ENCODE measurements at places on chromosomes 7 and 10.

DNA sequence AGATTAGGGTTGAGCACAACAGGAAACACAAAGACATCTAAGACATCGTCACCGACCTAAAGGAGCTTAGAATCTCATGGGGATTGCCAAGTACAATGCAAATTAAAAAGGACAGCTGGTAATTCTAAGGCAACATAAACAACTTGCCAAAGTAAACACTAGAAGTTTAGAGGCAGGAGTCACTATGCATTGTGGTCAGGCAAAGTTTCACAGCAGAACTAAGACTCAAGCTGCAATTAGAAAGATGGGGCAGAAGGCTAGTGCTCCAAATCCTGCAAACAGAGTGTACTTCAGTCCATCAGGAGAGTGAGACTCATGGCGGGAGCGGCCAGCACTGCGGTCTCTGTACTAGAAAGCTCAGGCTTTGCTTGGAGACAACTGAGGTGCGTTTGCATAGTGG, 52.7 kb downstream of the HIPK2 start:
- H3K27me3 ChIP-seq, result no peaks in the 10 kb centered on the region
- no peak overlapping the region for H3K4me3 ChIP-seq
- DNase-seq, result no peak
- peaks cover 48% of the 10 kb centered on the region for H3K4me1 ChIP-seq

DNA sequence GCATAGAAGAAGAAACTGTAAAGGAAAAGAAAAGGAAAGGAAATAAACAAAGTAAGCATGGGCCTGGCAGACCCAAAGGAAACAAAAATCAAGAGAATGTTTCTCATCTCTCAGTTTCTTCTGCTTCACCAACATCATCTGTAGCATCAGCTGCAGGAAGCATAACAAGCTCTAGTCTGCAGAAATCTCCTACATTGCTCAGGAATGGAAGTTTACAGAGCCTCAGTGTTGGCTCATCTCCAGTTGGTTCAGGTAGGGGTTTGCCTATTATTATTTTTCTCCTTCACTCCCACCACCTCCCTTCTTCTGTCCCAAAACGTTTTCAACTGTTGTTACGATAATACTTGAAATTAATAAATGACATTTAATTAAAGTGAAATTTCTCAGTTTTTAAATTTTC, 139.6 kb downstream of the MLLT10 start:
- H3K4me1 ChIP-seq, result peaks cover 9% of the 10 kb centered on the region
- no peak for DNase-seq
- H3K4me3 ChIP-seq, result no peak overlapping the region
- H3K27me3 ChIP-seq, result no peaks in the 10 kb centered on the region
- H3K36me3 ChIP-seq, result peaks cover 23% of the 10 kb centered on the region

DNA sequence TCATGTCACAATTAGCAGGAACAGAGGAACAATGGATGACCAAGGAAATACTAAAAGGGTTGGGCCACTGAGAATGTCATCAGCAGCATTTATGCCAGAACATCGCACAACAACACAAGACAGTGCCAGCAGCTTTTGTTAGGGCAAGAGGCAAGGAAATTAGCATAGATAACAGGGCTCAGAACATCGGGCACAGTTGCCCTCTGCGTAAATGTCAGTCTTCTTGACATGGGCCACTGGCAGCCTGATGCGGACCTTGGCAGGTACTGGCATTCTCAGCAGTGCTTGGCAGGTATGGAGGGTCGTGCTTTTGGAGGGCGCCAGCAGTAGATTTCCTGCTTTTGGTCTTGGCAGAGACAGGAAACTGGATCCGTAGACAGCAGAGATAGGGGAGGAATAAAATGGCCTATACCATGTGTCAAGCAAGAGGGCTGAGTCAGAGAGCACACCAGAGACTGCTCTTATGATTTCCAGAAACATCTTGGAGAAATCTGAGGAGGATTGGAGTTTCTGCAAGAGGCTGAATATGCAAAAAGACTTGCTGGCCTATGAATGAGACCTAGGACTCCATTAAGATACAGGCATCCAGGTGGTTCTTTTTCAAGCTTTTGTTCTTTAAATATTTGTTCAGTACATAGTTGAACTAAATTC, 371.5 kb upstream of the MTPN start:
- no peak for DNase-seq
- no peak overlapping the region for H3K27ac ChIP-seq
- no peaks in the 10 kb centered on the region for H3K27me3 ChIP-seq
- H3K36me3 ChIP-seq, result no peaks in the 10 kb centered on the region
- no peaks in the 10 kb centered on the region for H3K4me1 ChIP-seq

DNA sequence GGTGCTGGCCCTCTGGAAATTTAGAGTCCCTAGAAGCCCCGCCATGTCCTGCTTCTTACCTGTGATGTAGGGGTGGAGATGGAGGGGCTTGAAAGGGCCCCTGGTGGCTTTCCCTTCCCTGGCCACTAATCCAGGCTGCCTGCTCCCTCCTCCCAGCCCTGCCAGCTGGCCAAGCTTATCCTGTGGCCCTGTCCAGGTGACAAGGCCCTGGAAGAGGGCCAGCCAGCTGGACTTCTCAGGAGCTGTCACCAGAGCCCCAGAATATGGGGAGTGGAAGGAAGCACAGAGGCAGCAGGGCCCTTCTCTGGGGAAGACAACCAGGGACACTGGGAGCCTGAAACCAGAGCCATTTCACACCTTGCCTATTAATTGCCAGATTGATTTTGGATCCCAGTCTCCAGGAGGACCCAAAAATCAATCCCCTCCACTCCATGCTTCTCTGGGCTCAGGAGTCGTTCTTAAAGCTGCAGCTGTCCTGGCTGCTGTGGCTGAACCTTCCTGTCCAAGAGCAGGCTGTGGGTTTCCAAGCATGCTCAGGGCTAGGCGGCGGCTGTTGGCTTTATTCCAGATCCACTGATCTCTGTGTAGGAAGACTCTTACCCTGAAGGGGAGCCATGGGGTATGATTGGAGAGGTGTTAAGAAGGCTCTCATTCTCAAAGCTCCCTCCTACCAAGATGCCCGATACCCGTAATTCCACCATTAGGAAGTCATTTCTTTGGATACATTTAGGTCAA, 52.6 kb upstream of the PCBD1 start:
- H3K36me3 ChIP-seq, result no peaks in the 10 kb centered on the region
- H3K27ac ChIP-seq, result no peak overlapping the region
- H3K4me1 ChIP-seq, result no peaks in the 10 kb centered on the region
- no peak for DNase-seq
- H3K27me3 ChIP-seq, result no peaks in the 10 kb centered on the region
- no peak overlapping the region for H3K4me3 ChIP-seq

Data from activated CD4-positive, alpha-beta T cell treated with anti-CD3 and anti-CD28 coated beads for 36 hours (primary cell).